ENCODE measurements at places on chromosomes 3 and 15.
A peak's percentile ranks its signal among the peaks of the same experiment; 100 is the strongest.

DNA sequence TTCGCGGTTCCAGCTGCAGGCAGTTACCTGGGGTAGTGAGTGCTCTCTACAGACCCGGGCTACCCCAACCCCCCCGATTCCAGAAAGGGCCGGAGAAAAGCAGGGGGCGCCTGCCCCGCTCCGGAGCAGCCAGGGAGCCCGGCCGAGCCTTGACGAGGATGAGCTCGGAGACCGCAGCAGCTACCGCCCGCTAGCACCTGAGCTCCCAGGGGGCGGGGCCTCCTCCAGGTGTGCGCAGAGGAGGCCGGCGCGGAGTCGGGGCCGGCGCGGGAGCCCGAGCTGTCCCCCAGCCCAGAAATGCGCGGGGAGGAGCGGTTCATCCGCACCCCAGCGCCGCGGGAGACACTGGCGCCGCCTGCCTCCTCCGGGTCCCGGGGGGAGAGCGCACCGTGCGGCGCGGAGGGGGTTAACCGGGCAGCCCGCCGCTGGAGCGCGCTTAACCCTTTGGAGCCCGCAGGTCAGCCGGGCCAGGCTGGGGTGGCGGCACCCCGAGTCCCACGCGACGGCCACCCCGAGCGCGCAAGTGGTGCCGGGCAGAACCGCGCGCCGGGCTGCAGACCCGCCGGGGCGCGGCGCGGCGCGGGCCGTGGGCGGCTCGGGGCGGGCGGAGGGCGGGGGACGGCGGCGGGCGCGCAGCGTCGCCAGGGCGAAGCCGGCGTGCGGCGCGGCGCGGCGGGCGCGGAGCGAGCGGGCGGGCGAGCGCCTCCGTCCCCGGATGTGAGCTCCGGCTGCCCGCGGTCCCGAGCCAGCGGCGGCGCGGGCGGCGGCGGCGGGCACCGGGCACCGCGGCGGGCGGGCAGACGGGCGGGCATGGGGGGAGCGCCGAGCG lies at the start of gene CACNA1D:
TSS of gene CACNA1D (plus strand) at position 649 of the 829 bp plus-strand sequence. CDS start 556 bp downstream, outside the sequence.
- DNase-seq = peak; percentile 26

DNA sequence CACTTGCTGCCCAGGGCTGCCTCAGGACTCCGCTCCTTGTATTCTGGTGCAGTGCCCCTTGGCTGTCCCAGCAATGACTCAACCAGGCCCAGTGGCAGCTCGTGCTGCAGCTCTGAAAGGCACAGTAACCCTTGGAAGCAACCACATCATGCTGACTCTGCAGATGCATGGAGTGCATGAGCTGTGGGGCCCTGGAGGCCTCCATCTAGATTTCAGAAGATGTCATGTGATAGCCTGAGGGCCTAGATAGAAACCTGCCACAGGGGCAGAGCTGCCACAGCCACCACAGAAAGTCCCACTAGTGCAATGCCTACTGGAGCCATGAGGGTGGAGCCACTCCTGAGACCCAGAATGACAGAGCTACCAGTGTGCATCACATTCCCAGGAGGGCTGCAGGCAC lies 117.1 kb upstream of the SMAD3 start:
- no peak for DNase-seq

DNA sequence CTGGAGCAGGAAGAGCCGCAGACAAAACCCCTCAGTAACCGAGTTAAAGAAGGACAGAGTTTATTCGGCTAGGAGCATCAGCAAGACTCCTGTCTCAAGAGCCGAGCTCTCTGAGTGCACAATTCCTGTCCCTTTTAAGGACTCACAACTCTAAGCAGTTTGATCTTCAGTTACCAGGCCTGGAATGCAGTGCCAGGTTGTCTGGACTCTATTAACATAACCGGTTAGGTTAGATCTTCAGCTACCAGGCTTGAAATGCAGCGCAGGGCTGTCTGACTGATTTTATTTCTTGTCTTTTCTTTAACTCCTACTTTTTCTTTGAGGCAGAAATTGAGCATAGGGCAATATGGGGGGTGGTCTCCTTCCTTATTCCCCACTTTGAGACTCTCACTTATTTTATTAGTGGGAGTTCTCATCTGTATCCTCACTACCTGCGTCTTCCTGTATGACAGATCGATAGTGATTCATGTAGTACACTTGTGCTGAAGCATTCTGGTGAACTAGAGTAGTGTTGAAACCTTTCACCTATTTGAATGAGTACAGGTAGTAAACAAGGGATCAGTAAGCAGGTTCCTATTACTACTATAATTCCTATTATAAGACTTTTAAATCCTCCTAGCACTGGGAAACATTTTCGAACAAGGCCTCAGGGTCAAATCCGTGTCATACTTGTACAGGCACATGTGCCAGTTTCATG lies 325.0 kb downstream of the CGGBP1 start:
- no peak for DNase-seq

- DNase-seq = no peak
Measured at GRCh38 chr3:120749843-120750242, 7.3 kb downstream of the GTF2E1 start.

- DNase-seq = no peak
Measured at GRCh38 chr15:38854506-38854905, 289.9 kb upstream of the RASGRP1 start.

GRCh38 chr3:192514081-192514753 lies 213.1 kb downstream of the FGF12 start:
- no peak for DNase-seq

- DNase-seq = no peak
Measured at GRCh38 chr3:165669967-165670366, 167.3 kb downstream of the BCHE start.

DNA sequence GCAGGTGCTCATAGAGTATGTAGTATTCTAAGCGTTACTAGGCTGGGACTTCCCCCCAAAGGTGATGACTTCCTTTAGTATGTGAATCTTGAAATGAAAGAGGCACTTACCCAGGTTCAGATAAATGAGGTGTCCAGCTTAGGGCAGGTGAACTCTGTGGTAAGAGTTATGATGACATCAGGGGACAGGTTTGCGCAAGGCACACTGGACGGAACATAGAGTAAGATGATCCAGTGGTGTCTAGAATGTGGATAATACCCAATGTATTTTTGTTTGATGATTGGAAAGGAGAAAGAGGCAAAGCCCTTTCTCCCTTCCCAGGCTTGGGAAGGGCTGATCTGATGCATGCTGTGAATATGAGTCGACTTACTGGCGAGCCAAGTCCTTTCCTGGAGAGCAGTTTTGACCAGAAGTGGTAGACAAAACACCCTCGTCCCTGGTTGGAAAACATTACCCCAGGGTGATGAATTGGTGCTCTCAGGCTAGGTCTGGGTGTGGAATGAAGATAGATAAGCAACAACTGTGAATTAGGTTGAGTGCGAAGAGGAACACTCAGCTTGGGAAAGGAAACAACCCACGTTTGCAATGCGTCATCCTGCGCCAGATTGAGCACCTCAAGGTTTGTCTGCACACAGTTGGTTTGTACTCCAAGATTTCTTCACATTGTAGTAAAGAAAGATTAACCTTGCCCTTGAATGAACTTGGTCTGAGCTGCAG lies 124.2 kb downstream of the GHSR start:
- DNase-seq = peak; percentile 48

GRCh38 chr3:160486459-160486869 lies 36.9 kb upstream of the TRIM59 start:
- no peak for DNase-seq

GRCh38 chr15:98904544-98904943 lies 103.0 kb downstream of the PGPEP1L start:
- no peak for DNase-seq

DNA sequence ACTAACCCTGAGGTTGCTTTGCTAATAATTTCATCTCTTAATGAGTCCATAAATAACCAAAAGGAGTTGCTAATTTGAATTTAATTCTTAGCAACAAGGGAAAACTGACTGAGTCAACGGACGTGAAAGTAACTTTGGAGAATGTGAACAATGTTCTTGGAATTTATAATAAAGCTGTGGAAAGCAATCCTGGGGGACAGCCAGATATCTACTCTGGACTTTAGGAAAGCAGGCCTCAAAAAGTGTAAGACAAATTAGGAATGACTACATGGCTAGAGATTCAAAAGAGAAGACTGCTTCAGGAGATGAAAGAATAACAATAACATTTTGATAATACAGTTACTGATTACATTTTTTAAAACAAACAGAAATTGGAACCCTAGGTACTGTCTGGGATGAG lies 318.4 kb upstream of the COL8A1 start:
- DNase-seq = no peak

- DNase-seq = peak; percentile 81
Measured at GRCh38 chr15:93087825-93088199, 1.2 kb downstream of the RGMA start.

DNA sequence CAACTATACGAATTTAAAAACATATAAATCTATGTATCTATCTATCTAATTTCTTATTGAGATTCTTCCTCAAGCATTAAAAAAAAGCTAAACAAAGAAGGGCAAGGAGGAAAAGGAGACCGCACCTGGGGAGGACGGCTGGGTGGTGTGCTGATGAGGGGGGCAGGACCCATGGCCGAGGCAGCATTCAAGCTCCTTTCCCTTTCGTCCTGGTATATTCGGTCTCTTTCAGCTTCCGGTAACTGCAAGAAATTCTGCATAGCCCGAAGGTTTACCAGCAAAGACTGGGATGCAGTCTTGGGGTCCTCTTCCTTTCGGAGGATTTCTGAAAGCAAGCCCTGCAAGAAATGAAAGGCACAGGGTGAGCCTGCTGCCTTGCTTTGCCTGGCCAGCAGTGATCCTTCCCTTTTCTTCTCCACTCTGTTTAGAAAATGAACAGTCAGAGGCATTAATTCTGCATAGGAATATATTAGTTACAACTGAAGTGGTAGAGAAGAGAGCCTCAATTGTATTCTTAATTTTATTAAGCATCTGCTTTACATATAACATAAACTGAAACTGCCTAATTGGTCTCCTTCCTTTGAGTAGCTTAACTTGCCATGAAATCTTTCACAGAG lies 38.8 kb downstream of the SATB1 start:
- no peak for DNase-seq

DNA sequence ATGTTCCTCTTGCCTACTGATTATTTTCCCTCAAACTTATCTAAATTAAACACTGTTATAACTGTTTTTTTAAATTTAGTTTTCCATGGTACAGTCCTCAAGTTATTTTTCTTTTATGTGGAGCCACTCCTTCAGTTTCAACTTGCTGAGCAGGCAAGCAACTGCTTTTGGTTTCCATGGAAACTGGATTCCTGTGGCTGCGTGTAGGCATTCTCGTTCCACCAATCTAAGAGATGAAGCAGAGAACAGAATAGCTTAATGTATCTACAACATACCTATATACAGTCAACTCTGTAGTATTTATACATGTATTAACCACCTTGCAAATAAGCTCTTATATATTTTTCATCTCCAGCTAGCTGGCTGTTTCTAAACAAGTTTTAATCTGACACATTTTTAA lies 25.8 kb upstream of the ANXA2 start:
- DNase-seq = no peak

- DNase-seq = no peak
Measured at GRCh38 chr15:37142371-37142770, 42.0 kb upstream of the MEIS2 start.

GRCh38 chr15:49301562-49301961 lies 121.5 kb upstream of the FGF7 start:
- DNase-seq = no peak

DNA sequence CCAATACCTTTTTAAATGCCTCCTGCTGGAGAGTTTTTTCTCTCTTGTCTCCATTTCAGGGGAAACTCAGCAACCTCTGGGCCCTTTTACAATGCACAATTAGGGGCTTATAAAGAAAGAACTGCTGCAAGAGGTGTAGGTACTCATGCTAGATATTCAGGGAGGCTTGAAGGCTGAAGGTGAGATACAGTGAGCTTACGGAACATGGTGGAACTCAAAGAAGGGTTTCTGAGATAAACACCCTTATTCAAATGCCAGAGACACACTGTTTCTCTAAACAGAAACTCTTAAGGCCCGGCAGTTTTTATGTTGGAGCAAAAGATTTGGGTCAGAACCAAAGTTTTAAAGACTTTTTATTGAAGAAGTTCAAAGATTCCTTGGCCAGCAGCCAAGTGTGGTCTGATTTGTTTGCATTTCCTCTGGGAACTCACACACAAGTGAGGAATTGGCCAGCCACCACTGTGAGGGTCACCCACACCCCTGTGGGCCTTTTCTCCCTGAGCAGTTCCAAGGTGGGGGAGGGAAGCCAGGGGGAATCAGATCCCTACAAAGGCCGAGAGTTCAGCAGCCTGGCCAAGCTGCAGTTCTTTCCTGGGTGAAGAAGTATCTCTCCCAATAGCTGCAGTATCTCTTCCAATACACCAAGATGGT lies 47.8 kb downstream of the TNFAIP8L3 start:
- DNase-seq = no peak

GRCh38 chr3:8768364-8769087 lies 887 bp downstream of the OXTR start:
- no peak for DNase-seq

- DNase-seq = no peak
Measured at GRCh38 chr15:61137105-61137792, 91.9 kb downstream of the RORA start.

DNA sequence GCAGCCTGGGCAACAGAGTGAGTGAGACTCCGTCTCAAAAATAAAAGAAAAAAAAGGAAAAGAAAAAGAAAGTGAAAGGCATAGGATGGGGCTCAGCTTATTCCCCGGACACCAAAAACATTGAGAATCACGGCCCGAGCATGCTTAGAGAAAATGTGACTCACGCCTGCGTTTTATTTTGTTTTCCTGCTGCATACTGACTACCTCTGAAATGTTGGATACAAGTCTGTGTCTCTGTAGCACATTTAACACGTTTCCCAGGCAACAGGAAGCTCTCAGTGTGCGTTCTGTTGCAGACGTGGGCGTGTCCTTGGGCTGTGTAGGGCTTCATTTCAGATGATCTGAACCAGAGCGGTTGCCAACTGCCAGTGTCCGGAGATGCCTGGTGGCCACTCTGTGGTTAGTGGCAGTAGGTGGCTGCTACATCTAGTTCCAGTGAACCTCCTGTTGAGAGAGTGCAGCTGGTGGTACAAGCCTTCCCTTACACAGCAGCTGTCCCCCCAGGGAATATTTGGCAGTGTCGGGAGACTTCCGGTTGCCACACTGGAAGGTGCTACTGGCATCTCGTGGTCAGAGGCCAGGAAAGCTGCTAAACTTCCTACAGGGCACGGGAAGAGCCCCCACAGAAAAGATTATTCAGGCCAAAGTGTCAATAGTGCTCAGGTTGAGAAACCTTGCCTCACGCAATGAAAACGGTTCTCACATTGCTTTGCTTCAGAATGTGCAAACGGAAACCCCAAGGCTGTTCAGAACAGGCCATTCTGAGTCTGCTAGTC lies 3.0 kb downstream of the SLC51A start:
- peak; percentile 64 for DNase-seq

- DNase-seq = no peak
Measured at GRCh38 chr3:42608581-42608980, 8.1 kb downstream of the NKTR start.

GRCh38 chr3:183953471-183954070 lies 64.1 kb downstream of the ABCC5 start:
- DNase-seq = no peak

DNA sequence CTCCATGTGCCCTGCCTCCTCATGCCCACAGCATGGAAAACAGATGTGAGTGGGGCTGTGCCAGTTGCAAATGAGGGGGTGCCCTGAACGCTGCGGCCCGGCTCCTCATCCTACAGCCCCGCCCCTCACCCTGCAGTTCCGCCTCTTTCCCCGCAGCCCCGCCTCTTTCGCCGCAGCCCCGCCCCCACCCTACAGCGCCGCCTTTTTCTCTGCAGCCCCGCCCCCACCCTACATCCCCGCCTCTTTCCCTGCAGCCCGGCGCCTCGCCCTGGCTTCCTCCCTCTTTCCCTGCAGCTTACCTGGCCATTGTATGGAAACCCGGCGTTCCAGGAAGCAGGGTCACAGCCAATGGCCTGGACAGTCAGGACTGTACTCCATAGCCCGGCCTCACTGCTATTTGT lies 284.9 kb downstream of the TLE3 start:
- DNase-seq = no peak

Data from stimulated activated CD8-positive, alpha-beta memory T cell treated with anti-CD3 and anti-CD28 coated beads, Interleukin-4, amount 100 ng/mL, for 48 hours (primary cell).